ENCODE measurements at places on chromosomes 16 and 17.

GRCh38 chr17:50339381-50339780 lies 6.5 kb upstream of the XYLT2 start:
- DNase-seq: no peak

DNA sequence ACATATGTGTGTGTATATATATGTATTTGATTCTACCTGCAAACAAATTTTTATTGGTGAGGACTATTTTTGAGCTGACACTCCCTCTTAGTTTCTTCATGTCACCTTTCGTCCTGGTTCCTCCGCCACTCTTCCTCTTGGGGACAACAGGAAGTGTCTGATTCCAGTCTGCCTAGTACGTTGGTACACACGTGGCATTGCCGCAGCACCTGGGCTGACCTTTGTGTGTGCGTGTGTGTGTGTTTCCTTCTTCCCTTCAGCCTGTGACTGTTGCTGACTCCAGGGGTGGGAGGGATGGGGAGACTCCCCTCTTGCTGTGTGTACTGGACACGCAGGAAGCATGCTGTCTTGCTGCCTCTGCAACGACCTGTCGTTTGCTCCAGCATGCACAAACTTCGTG lies 29.4 kb upstream of the CACNG5 start:
- no peak for DNase-seq

GRCh38 chr17:82223517-82223916 lies 5.3 kb upstream of the SLC16A3 start:
- DNase-seq: no peak

- DNase-seq: no peak
Measured at GRCh38 chr17:72233986-72234385, 113.2 kb downstream of the SOX9 start.

DNA sequence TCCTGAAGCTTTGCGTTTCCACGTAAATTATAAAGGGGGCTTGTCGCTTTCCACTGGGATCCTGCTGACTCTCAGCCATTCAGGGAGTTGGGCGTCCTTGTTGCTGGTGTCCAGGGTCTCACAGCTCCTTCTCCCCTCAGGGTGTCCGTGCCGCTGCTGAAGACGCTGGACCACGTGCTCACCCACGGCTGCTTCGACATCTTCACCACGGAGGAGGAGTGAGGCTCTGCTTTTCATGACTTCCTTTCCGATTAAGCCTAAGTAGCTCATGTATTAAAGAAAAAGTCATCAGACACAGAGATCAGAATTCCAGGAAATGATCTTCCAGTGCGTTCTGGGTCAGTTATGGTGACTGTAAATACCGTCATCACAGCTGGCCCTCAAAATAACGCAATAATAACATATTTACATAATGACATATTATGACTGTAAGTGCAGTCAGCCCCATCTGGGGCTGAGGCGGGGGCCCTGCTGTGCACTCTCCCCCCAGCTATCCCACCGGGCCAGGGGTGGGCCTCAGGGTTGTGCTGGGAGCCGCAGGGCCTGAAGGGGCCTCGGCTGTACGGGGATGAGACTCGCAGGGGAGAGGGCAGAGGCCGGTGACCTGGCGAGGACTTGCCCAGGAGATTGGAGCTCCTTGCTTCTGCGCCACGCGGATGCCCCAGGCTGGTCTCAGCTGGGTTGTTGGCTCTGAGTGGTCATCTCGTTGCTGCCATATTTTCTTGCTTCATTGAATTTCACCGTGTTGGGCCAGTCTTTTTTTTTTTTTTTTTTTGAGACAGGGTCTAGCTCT lies 92.9 kb upstream of the ZNF750 start:
- no peak for DNase-seq

DNA sequence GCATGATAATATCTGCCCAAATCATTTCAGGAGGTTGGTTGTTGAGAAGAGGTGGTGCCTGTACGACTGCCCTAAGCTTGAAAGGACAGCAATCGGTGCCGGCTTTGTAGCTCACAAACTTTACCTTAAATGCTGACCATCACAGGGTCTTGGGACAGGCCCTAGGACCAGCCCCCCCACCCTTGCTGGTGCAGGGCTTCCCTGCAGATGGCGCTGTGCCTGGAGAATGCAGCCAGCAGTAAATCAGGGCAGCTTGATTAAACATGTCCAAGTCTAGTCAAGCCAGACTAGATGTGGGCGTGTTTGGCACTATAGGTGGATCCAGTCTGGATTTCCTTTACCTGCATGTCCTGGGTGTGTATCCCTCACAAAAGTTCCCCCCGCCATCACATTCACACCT lies 135.5 kb upstream of the CRHR1 start:
- no peak for DNase-seq

- DNase-seq: no peak
Measured at GRCh38 chr17:42005166-42005565, 12.1 kb downstream of the DNAJC7 start.

DNA sequence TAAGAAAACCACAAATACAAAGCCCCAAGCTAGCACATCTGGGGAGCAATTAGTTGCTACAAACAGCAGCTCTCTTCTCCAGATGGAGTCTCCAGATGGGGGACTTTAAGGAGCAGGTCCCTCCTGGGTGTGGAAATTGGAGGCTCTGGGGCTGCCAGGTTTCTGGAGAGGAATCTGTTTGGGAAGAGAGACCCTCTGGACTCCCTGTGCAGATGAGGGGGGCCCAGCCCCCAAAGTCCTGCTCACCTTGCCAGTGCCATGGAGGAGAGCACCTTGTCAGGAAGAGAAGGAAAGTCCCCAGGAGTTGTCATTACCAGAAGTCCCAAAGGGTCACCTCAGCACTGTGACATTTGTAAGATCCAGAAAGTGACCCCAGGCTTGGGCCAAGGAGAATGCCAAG lies 14.8 kb downstream of the TEKT5 start:
- no peak for DNase-seq

DNA sequence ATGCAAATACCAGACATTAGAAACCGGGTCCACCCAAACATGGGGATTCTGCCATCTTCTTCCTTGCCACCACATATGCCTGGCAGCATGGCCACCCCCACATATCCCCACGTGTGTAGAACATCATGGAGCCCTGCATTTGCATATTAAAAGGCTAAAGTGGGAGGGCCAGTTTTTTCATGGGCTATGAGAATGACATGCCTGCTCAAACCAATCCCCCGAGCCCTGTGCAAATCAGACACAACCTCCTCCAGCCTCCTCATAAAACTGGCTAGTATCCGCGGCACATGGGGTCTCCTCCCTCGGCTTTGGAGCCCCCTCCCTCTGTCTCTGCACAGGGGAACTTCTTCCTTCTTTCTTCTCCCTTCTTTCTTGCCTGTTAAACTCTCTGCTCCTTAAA lies 174.9 kb upstream of the WSCD1 start:
- no peak for DNase-seq

DNA sequence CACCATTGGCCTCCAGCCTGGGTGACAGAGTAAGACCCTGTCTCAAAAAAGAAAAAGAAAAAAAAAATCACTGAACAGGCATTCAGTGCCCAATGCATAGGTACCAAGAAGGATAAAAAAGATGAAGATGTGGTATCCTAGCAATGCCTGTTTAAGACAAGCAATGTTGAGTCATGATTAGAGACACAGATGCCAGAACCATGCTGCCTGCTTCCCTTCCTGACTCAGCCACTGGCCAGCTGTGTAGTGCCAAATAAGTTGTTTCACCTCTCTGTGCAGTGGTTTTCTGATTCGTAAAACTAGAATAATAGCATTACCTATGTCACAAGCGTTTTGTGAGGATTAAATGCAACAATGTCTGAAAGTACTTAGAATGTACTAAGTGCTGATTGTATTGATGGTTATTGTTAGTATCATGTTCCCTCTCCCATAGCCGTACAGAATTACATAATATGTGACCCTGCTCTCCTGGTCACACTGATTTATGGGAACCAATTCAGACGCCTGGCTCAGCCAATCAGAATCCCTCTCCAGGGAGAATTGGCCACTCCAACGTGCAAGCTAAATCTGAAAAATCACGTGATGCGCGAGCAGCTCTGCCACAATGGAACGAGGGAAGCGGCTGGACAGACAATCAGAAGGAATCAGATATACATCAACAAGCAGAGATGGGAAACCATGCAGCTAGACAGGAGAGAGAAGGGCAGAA lies 241.9 kb downstream of the SLC39A11 start:
- DNase-seq: no peak

- no peak for DNase-seq
Measured at GRCh38 chr17:21166595-21167210, 39.9 kb downstream of the DHRS7B start.

GRCh38 chr16:8850279-8850885 lies 18.4 kb downstream of the CARHSP1 start:
- no peak for DNase-seq

DNA sequence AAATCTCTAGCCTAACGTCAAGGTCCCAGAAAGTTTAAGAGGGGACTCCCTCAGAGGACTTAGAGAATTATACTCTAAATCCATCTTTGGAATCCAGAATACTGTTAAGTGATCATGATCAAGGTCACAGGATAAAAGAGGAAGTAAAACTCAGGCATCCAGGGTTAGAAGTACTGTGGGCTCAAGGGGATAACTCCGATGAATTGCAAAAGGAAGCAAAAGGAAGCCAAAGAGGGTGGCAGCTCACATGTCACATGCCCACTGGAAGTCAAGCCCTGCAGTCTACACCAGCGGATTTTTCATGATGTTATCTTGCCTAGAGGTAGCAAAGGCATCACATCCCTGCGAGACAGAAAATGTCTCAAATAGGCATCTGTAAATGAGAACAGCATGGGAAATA lies 3.8 kb downstream of the ZNF821 start:
- no peak for DNase-seq

DNA sequence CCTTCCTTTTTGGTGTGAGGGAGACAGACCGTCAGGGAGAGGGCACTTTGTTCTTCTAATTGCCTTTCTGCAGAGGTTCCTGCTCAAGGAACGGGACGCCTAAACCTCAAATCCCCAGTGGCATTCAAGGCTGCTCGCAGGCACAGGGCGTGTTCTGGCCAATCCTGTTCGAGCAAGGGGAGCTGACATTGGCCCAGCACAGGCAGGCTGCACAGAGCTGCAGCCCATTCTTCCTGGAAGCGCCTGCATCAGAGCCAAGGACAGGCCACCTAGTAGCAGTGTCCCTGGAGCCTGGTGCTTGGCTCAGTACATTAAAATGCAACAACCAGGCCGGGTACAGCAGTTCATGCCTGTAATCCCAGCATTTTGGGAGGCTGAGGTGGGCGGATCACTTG lies 72.2 kb upstream of the CREBBP start:
- no peak for DNase-seq

- DNase-seq: no peak
Measured at GRCh38 chr17:81961087-81961511, at the start of gene NOTUM. Gene NOTUM, minus strand, starts transcription at chr17:81961187. Its CDS starts 278 bp downstream, at chr17:81960909.

DNA sequence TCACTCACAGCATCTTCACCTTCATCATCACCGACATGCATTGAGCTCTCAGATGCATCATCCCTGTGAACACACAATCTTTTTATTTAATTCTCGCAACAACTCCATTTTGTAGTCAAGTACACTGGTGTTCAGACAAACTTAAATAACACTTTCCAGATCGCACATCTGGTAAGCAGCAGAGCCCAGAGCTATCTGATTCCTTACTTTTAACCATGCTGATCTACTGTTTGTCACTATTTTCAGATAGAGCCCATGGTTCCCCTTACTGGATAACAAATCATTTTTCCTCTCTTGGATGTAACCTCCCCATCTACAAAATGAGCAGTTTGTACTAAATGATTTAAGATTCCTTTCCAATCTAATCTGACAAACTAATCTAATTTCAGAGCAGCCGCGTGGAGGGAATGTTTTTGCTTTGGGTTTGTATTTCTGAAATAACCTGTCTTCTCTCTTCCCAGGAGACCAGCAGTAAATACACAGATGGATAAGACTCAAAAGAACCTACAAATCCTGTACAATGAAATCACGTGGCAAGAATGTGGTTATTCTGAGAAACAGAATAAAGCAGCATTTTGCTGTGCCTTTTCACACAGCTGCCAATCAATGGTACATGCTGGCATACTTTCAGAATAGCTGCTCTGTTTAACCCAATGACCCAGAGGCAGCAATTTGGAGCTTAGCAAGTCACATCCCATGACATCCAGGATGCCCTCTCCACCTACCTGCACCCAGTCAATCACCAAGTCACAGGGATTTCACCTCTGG lies 72.9 kb upstream of the CCL2 start:
- DNase-seq: no peak

DNA sequence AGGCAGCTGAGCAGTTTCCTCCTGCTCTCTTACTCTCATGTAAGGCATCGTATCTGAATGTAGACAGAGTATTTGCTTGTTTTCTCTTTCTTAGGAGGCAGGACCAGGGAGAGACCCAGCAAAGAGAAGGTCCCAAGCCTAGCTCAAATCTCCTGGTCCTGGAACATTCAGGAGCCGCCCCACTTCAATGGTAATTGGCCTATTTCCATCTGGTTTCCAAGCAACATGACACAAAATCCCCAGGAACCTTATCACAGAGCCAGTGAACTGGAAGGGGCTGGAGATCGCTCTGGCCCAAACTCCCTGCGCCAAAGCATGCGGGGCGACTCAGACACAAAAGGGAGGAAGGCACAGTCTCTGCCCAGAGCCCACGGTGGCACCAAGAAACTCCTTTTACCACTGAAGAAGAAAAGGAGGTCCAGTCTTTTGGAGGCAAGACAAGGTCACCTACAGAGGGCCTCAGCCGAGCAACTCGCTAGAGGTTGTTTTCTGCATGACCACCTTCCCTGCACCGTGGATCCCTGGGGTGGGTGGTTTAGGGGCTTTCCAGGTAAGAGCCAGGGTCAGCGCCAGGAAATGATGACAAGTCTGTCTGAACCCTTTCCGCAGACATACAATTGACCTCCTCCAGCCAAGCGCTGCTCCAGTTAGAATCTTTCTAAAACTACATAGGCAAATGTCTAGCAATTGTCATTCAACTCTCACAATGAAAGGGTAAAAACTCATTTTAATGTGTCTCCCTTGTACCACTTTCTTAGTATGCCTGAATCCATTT lies 394.7 kb downstream of the SOX9 start:
- DNase-seq: no peak

DNA sequence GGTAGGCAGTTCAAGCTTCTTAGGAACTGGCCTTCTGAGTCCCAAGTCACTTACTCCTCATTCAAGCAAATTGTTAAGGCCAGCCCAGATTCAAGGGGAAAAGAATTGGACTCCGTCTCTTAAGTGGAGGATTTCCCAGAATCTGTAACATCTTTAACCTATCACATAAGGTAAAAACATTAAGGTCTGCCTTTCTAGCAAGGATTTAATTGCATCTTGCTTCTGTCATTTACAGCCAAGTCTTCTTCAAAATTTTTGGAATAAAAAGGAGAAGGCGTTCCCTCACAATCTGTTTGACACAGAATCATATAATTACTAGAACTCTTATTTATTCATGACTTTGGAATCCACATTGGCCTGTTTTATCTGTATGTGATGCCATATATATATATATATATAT lies 56.5 kb upstream of the ADORA2B start:
- DNase-seq: no peak

- no peak for DNase-seq
Measured at GRCh38 chr17:45243750-45244149, 18.1 kb downstream of the SPATA32 start.

DNA sequence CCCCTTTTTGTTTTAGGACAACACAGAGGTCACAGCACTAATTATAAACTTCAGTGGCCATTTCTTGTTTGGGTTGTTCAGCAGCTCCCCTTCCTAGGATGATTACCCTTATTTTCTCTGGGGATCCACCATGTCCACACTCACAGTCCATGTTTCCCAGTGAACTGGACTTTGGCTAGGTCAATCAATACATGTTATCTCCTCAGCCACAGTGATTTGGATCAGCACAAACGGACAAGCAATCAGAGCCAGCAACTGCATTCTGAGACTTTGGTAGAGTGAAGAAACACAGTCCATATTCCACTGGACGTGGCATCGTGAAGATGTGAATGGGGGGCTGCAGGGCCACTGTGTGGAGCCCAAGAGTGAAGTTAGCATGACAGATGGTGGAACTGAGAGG lies 4.6 kb downstream of the TMEM220 start:
- DNase-seq: no peak

- no peak for DNase-seq
Measured at GRCh38 chr16:14002416-14002990, 68.6 kb upstream of the MRTFB start.

All from esophagus squamous epithelium (tissue), 5 donors.